ENCODE measurements at places on chromosomes 4 and X.

GRCh38 chr4:164959896-164960295, 17.6 kb downstream of the TRIM61 start:
- no peaks in the 10 kb centered on the region for H3K36me3 ChIP-seq
- DNase-seq: no peak
- no peak overlapping the region for H3K27ac ChIP-seq
- no peak overlapping the region for H3K4me3 ChIP-seq
- H3K27me3 ChIP-seq: no peaks in the 10 kb centered on the region
- no peaks in the 10 kb centered on the region for H3K4me1 ChIP-seq

DNA sequence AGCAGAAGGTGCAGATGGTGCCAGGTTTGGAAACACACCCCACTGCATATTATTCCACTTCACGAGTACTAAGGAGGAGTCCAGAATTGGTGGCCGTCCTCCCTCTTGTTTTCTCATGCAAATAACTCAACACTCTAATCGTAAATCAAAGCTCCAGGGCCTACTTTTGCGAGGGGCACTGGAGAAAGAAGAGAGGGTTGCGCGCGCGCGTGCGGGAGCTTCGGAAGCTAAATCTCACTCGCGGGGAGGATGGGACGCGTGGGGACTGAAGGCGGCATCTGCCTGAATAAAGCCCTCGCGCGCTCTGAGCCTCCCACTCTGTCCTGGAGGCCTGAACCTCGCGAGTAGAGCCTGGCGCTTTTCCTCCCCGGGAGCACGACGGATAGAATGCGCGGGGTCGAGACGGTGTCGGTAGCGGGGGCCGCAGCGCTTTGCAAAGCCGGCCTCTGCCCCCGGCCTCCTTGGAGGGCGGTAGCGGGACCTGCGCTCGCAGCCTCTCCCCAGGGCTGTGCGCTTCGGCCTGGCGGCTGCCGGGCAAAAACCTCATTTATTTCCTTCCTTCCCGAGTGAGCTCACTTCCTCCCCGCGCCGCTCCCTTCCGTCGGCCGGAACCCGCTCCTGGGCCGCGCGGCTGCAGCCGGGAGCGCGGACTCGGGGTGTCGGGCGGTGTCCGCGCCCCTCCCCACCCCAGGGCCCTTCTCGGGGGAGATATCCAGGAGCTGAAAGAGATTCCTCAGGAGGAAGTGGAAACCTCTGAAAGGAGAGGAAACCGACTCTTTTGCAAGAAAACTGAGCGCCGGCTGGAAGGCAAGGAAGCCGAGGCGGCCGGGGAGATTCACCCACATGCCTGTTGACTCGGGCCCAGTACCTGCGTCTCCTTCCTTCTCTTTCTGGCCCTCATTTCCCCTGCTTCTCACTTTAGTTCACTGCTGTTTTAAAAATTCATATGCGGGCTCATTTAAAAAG, 20.7 kb downstream of the HAND2 start:
- H3K4me3 ChIP-seq: peak overlapping the region; percentile 57
- H3K4me1 ChIP-seq: peaks cover 7% of the 10 kb centered on the region
- DNase-seq: no peak
- no peaks in the 10 kb centered on the region for H3K36me3 ChIP-seq
- H3K27me3 ChIP-seq: no peaks in the 10 kb centered on the region

- DNase-seq: no peak
- H3K27me3 ChIP-seq: no peaks in the 10 kb centered on the region
- no peaks in the 10 kb centered on the region for H3K36me3 ChIP-seq
- no peaks in the 10 kb centered on the region for H3K4me1 ChIP-seq
- no peak overlapping the region for H3K4me3 ChIP-seq
Measured at GRCh38 chrX:40189637-40190036, 91.9 kb upstream of the BCOR start.

DNA sequence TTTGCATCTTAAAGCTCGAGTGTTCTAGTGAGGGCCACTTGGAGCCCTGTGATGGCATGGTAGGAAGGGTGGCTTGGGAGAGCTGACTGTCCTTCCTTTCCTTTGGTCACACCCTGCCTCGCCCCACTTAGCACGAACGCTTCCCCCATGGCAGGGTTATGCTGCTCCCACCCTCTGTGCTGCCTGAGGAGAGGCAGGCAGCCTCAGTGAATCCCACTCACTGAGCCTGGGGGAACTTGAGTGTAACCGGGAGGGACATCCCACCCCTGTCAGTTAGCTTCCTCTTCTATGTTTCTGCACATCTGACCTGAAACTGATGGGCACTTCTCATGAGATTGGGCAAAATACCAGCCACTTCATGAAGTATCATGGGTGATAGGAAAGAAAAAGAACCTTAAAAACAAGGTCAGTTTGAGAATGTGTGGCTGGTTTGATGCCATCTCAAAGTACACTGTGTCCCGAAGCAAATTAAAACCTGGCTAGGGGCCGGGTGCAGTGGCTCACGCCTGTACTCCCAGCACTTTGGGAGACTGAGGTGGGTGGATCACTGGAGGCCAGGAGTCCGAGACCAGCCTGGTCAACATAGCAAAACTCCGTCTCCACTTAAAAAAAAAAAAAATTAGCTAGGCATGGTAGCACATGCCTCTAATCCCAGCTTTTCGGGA, 10.1 kb downstream of the TKTL1 start:
- no peaks in the 10 kb centered on the region for H3K36me3 ChIP-seq
- no peak overlapping the region for H3K27ac ChIP-seq
- H3K4me1 ChIP-seq: no peaks in the 10 kb centered on the region
- no peaks in the 10 kb centered on the region for H3K27me3 ChIP-seq
- DNase-seq: no peak
- H3K4me3 ChIP-seq: no peak overlapping the region

GRCh38 chr4:3634894-3635820, 102.9 kb upstream of the LRPAP1 start:
- no peaks in the 10 kb centered on the region for H3K27me3 ChIP-seq
- DNase-seq: no peak
- no peaks in the 10 kb centered on the region for H3K4me1 ChIP-seq

- no peaks in the 10 kb centered on the region for H3K4me1 ChIP-seq
- no peak for DNase-seq
- H3K4me3 ChIP-seq: no peak overlapping the region
- H3K27ac ChIP-seq: no peak overlapping the region
- no peaks in the 10 kb centered on the region for H3K27me3 ChIP-seq
Measured at GRCh38 chr4:176380352-176381157, 60.8 kb downstream of the SPCS3 start.

GRCh38 chrX:32126997-32127396, 1055.2 kb upstream of the FTHL17 start:
- no peak overlapping the region for H3K4me3 ChIP-seq
- no peaks in the 10 kb centered on the region for H3K36me3 ChIP-seq
- no peak for DNase-seq
- H3K27ac ChIP-seq: no peak overlapping the region
- no peaks in the 10 kb centered on the region for H3K4me1 ChIP-seq

GRCh38 chrX:134544135-134544512, 84.2 kb downstream of the HPRT1 start:
- no peak for DNase-seq
- peaks cover 68% of the 10 kb centered on the region for H3K27me3 ChIP-seq
- H3K4me1 ChIP-seq: no peaks in the 10 kb centered on the region
- no peaks in the 10 kb centered on the region for H3K36me3 ChIP-seq
- peak overlapping the region; percentile 41 for H3K4me3 ChIP-seq

DNA sequence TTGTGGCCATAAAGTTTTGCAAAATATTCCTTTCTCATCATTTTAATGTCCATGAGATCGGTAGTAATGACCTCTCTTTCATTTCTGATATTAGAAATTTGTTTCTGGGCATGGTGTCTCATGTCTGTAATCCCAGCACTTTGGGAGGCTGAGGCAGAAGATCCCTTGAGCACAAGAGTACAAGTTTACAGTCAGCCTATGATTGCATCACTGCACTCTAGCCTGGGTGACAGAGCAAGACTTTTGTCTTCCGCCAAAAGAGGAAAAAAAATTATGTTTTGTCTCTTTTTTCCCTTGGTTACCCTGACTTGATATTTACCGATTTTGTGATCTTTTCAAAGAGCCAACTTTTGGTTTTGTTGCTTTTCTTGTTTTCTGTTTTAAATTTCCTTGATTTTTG, 10.8 kb upstream of the NKAP start:
- H3K4me1 ChIP-seq: no peaks in the 10 kb centered on the region
- DNase-seq: no peak
- H3K27ac ChIP-seq: no peak overlapping the region
- no peak overlapping the region for H3K4me3 ChIP-seq

DNA sequence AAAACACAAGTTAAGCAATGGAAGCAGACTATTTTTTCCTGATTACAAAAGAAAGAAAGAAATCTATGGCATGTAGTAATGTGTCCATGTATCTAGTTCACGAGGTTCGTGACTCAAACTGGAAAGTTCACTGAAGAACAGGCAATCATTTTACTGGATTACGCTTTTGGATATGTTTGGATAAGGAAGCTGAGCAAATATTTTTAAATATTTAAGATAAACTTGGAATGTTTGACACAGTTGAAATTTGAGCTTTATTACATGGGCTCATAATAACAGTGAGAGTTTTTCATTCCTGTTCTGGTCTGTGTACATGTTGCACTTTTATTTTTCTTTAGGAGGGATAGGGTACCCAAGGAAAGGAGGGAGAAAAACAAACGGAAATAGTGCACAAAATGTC, 244.2 kb upstream of the GK2 start:
- no peak overlapping the region for H3K4me3 ChIP-seq
- H3K36me3 ChIP-seq: no peaks in the 10 kb centered on the region
- DNase-seq: no peak
- no peaks in the 10 kb centered on the region for H3K27me3 ChIP-seq
- H3K4me1 ChIP-seq: no peaks in the 10 kb centered on the region
- H3K27ac ChIP-seq: no peak overlapping the region

DNA sequence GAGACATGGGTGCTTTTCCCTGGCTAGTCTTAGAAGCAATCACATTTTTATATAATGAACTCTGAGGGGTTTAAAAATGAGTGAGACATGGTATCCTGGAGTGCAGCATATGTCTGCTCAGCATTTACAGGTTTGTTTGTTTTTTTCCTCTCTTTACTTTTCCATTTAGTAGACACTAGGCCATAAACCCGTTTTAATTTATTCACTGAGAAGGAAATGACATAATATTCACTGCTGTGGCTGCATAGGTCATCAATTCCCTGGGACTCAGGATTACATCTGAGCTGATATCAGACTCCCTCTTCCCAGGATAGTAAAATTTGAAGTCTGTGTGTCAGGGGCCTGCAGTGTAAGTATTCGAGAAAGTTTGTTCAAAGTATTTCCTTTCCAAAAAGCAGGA, 178.9 kb upstream of the SPRY1 start:
- no peak overlapping the region for H3K4me3 ChIP-seq
- no peak overlapping the region for H3K27ac ChIP-seq
- no peak for DNase-seq
- no peaks in the 10 kb centered on the region for H3K36me3 ChIP-seq
- H3K4me1 ChIP-seq: no peaks in the 10 kb centered on the region

- no peaks in the 10 kb centered on the region for H3K36me3 ChIP-seq
- H3K4me1 ChIP-seq: no peaks in the 10 kb centered on the region
- H3K27ac ChIP-seq: no peak overlapping the region
- H3K4me3 ChIP-seq: no peak overlapping the region
Measured at GRCh38 chr4:24475756-24476155, 108.6 kb downstream of the DHX15 start.

DNA sequence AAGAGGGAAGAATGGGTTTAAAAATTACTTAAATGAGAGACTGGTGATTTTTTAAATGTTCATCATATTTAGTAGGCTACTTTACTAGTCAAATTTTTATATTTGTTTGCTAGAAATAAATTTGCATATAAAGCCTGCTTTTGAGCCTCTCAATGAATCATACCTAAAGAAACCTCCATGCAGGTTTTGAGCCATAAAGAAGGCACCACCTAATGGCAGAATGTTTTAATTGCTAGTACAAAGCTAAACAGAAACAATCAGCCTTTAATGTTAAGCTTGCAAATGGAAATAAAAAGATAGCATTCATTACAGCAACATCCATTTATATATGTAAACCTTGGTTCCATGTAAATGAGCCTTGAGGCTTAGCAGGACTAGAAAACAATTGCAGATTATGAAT, 989.7 kb downstream of the CCSER1 start:
- no peak overlapping the region for H3K27ac ChIP-seq
- no peaks in the 10 kb centered on the region for H3K4me1 ChIP-seq
- H3K36me3 ChIP-seq: no peaks in the 10 kb centered on the region
- no peak overlapping the region for H3K4me3 ChIP-seq
- no peak for DNase-seq

DNA sequence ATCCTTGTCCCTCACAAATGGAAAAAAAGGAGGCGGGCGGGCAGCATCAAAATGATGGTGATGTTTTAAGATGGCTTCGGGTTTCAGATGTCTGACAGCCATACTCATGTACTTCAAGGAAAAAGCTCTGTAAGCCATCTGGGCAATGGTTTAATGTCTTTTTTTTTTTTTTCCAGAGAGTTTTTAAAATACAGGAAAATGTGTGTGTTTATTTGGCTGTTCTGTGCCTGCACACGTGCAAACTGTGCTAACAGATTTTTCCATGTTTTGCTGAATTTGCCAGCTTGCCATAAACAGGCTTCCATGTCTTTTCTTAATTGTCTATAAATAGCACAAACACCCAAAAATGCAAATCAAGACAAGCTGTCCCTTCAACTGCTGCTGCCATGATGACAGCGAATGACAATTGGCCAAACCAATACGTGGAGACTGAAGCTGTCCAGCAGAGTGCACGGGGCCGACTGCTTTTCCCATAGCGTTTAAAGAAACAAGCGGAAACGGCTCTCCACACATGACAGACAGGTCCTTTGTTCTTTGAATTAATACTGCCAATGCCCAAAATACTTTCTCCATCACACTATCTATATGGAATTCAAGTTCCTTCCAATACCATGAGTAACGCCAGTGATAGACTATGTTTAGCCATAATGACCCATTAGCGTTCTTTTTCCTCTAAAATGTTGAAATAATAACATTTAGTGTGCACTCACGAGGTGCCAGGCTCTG, 35.7 kb downstream of the AFAP1 start:
- H3K4me3 ChIP-seq: no peak overlapping the region
- no peaks in the 10 kb centered on the region for H3K27me3 ChIP-seq
- peaks cover 36% of the 10 kb centered on the region for H3K4me1 ChIP-seq
- H3K27ac ChIP-seq: peak overlapping the region; percentile 73
- no peak for DNase-seq

- no peaks in the 10 kb centered on the region for H3K36me3 ChIP-seq
- H3K4me3 ChIP-seq: no peak overlapping the region
- no peak overlapping the region for H3K27ac ChIP-seq
- DNase-seq: peak; percentile 48
- H3K27me3 ChIP-seq: no peaks in the 10 kb centered on the region
- peaks cover 28% of the 10 kb centered on the region for H3K4me1 ChIP-seq
Measured at GRCh38 chr4:81052119-81053068, 21.9 kb downstream of the BMP3 start.

- H3K27ac ChIP-seq: no peak overlapping the region
- DNase-seq: no peak
- no peak overlapping the region for H3K4me3 ChIP-seq
- no peaks in the 10 kb centered on the region for H3K36me3 ChIP-seq
- no peaks in the 10 kb centered on the region for H3K27me3 ChIP-seq
Measured at GRCh38 chrX:17170973-17171372, 204.0 kb upstream of the NHS start.

DNA sequence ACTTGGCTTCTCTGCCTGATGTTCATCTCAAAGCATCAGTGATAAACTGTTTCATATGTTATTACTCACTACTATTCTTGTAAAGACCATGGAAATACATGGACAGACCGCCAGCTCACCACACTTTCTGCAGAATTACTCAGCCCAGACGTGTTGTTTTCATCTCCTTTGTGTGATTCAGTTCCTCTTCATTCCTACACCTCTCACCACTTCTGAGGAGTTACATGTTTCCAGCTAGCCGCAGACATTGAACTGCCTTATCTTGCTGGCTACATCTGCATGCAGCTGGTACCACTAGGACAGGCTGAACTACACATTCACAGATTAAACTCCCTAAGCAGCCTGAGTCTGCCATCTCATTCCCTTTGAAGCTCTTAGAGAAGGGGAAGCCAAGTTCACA, 443.2 kb upstream of the FGF16 start:
- no peak for DNase-seq
- peaks cover 8% of the 10 kb centered on the region for H3K27me3 ChIP-seq
- H3K4me1 ChIP-seq: no peaks in the 10 kb centered on the region
- no peak overlapping the region for H3K27ac ChIP-seq
- no peak overlapping the region for H3K4me3 ChIP-seq
- no peaks in the 10 kb centered on the region for H3K36me3 ChIP-seq

Data from tibial nerve (tissue), 4 donors.